Endothelial cell of coronary artery (primary cell): ENCODE measurements at places on chromosomes 4 and X. TPM values are rescaled to one million over a fixed set of nuclear protein-coding genes. Genes with fewer than 3 reads are reported as not detected.

Gene SLC9B1
- total RNA-seq = 0.47 and 0.63 TPM in 2 replicates

Gene UCP1
- total RNA-seq = not detected in 2 replicates

Gene PAGE4
- total RNA-seq = not detected in 2 replicates

Gene GPAT3
- total RNA-seq = 2.5 and 9.9 TPM in 2 replicates

Gene RBM47
- total RNA-seq = 0.09 TPM in 1 of 2 replicates, not detected in the other

Gene SPIN4
- 1.4 and 1.8 TPM in 2 replicates for total RNA-seq

Gene OPN1MW
- not detected in 2 replicates for total RNA-seq

Gene NEUROG2
- total RNA-seq = not detected in 2 replicates

Gene SATL1
- total RNA-seq = not detected in 2 replicates

Gene FTHL17
- not detected in 2 replicates for total RNA-seq

Gene HERC5
- total RNA-seq = 0.28 and 0.63 TPM in 2 replicates

Gene ARSJ
- 42.9 and 64.5 TPM in 2 replicates for total RNA-seq

Gene PAGE5
- not detected in 2 replicates for total RNA-seq

Gene ZNF81
- total RNA-seq = 3.7 and 6.7 TPM in 2 replicates

Gene PLAC8
- 0.09 TPM in 1 of 2 replicates, not detected in the other for total RNA-seq

Gene ATG4A
- 22.4 and 30.0 TPM in 2 replicates for total RNA-seq

Gene TRIM75
- total RNA-seq = not detected in 2 replicates

Gene CT55
- total RNA-seq = not detected in 2 replicates

Gene POLN
- 3.1 and 5.9 TPM in 2 replicates for total RNA-seq

Gene IBSP
- total RNA-seq = not detected in 2 replicates

Gene TLR3
- total RNA-seq = 0.72 and 2.2 TPM in 2 replicates

Gene NSUN7
- under 0.01 TPM in 1 of 2 replicates, not detected in the other for total RNA-seq

Gene ITIH6
- total RNA-seq = not detected in 2 replicates

Gene FGFR3
- 0.63 and 1.4 TPM in 2 replicates for total RNA-seq

Gene DOK7
- not detected in 2 replicates for total RNA-seq

Gene PAGE1
- not detected in 2 replicates for total RNA-seq

Gene VEGFC
- total RNA-seq = 14.3 and 39.6 TPM in 2 replicates

Gene TXK
- 0.18 and 0.75 TPM in 2 replicates for total RNA-seq

Gene LUZP4
- not detected in 2 replicates for total RNA-seq

Gene SSX4
- total RNA-seq = not detected in 2 replicates

Gene CT45A1
- not detected in 2 replicates for total RNA-seq

Gene TRIM61
- 0.19 TPM in 1 of 2 replicates, not detected in the other for total RNA-seq
